ENCODE measurements at places on chromosomes 6 and 20.

DNA sequence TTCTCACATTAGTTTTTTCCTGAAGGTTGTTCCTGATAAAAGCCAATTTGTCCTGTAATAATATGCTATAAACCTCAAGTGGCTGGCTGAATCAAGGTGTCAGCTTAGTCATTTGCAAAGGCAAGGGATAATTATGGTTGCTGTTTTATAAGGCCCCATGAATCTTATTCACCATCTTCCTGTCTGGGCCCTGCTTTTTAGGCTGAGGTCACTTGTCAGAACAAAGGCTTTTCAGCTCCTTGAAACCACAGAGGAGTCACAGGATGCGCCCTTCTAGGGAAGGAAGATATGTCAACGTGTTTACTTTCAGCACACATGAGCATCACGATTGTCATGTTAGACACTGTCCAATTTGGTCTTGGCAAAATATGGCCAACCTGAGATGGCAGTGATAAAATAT is 64.8 kb upstream of the NAA20 start:
- DNase-seq = no peak

DNA sequence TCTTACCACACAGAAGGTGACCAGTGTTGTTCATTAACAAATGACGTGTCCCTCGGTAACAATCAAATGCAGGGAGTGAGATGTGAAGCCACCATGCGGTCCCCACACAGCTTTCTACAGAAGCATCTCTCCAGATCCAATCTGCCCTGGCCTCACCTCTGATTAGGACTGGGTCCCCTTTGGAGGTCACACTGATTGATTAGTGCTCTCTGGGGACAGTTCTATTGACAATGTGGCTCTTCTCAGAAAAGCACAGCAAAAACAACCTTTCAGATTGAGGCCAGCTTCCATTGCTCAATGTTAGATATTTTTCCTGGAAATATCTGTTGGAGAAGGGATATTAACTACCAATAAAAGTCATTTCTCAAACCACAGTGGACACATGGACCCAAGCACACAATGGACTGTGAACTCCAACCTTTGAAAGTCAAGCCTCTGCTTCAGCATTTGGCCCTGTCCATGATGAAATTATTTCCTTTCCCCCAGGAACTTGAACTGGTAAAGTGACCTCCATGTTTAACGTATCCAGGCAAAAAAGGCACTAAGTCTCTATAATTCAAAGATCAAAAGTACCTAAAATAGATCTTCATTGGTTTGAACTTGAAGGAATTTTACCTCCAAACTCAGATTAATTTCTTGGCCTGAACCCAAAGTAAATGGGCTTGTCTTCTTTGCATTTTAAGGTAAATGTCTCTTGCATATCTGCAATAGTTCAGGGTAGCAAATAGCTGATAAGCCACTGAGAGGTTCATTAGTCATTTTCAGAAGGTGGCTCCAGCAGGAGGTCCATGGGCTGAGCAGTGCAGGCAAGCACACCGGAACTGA is 118.5 kb downstream of the FOXA2 start:
- no peak for DNase-seq

DNA sequence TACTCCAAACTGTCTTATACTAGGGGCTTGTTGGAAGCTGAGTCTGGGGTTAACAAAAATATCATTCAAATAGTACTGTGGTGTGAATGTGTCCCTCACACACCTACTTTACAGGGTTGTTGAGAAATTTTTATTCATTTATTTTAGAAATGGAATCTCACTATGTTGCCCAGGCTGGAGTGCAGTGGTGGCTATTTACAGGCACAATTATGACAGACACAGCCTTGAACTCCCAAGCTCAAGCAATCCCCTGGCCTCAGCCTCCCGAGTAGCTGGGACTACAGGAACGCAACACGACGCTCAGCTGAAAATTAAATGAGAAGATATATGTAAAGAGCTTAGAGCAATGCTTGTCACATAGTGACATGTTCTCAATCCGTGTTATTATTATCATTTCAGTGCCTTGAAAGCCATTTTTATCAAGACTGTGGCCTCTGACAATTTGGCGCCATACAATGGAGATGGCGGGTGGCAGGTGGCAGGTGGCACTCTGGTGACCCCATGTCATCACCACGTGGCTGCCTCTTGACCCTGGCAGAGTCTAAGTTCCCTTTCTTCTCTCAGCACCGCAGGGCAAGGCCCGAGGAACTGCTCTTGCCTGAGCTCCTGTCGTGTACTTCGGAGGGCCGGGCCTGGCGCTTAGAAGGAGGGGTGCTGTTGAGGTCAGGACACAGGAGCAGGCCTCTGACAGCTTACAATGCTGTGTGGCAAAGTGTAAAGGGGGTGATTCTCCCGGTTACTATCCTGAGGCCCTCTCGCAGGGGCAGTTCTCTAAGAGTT is 64.5 kb downstream of the STX11 start:
- no peak for DNase-seq

GRCh38 chr6:36150283-36150682 is 20.0 kb downstream of the MAPK13 start:
- DNase-seq = no peak

- DNase-seq = no peak
Measured at GRCh38 chr6:71332012-71332411, 43.4 kb downstream of the OGFRL1 start.

DNA sequence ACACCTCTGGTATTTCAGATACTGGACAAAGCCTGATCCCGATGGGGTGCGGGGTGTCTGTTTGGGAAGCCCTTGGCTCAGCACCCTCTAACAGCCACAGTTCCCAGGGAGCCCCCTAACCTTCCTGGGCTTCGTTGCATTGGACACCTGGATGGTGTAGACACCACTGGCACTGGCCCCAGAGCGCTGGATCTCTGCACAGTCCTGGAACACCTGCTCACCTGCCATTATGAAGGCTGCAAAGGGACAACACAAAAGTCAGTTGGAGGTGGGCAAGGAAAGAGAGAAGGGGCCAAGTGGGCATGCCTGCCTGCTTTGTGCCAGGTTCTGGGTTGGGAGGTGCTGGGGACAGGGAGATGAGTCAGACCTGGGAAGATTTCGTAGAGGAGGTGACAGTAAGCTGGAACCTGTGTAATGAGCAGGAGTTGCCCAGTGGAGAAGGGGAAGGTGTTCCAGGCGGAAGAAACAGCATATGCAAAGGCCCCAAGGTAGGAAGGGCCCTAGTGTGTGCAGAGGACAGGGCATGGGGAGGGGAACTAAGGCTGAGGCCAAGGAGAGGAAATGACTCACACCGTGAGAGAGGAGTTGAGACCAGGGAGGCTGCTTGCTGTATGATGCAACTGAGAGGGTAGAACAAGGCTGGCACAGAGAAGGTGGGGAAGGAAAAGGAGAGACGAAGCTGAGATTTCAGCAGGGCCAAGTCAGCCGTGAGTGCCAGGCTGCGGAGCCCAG is 34.9 kb downstream of the ANGPT4 start:
- DNase-seq = no peak

DNA sequence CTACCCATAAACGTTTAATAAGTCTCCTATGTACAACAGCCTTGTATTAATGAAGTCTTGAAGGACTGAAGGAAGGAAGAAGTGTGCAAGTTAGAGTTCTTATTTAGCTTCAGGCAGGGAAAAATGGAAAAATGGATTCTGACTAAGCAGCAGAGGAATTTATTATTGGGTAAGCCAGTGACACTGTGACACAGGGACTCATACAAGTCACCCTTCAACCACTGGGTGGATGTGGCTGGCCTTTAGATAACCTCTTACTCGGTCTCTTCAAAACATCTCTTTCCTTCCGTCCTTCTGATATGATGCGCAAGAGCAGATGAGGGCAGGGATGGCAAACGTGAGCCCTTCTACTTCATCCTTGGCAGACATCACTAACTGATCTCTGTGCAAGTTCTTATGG is 145.6 kb downstream of the DHX35 start:
- DNase-seq = peak; percentile 21

DNA sequence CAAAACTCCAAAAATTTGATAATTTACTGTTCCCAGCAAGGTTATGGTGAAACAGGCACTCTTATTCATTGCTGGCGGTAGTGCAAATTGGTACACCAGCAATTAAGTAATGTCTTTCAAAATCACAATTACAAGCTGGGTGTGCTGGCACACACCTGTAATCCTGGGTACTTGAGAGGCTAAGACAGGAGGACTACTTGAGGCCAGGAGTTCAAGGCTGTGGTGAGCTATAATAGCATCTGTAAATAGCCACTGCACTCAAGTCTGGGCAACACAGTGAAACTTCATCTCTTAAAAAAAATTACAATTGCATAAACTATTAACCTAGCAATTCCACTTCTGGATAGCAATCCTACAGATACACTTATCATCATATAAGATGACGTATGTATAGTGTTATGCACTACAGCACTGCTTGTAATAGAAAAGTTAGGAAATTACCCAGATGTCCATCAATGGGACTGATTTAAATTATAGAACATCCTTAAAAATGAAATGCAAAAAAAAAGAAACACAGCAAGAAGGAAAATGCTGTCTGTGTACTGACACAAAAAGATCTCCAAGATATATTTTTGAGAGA is 31.4 kb downstream of the NCOA6 start:
- DNase-seq = no peak

DNA sequence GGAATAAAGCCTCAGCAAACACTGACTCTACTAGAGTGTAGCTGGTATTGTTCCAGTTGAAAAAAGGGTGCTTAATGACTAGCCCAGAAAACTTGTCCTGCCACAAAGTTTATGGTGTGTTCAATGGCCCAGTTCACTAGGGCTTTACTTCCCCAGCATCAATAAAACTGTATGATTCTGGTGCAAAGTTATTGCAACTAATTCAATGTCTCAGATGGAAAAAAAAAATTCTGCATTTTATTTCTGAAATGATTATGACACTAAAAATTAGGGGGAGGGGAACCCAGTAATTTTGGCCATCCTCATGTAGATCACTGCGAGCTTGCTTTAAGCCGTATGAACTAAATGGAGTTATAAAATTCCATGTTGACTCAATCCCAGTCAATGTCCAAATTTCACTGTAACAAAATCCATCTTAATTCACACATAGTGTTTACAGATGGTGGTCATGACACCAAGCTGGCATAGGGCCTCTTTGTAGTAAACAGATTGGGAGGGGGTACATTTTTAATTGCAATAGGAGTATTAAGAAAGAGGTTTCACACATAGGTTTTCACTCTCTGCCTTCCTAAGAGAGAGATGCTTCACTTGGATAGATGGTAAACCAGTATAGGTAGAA is 41.2 kb downstream of the PTPRK start:
- DNase-seq = no peak

DNA sequence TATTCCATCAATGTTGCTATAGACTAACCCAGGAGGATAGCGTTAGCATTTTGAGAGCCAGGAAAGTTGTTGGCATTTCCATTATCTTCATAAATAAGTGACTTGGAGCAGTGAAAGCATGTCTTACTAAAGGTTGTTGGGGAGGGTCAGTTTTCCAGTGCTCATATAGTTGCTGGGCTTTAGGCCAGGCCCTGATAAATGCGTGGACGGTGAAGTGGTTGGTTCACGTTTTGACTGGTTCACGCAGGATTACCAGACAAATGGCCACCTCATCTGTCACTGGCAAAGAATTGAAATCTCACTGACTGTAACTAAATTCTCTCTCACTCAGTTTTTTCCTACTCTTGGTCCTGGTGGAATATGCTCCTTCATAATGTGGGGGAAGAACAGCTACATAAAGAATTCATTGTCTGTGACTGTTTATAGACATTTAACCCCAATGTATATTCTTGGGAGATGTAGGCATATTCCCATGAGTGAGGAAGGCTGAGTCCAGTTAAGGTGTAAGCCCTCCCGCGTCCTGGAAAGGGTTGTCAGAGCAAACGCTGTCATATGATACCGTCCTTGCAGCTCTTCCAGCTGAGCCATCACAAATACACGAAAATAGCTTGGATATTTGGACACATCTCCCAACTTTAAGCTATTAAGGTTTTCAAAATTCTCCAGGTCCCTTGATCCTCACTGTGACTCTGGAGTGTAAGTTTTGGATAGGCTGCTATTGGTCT is 27.8 kb downstream of the LRRC1 start:
- no peak for DNase-seq

DNA sequence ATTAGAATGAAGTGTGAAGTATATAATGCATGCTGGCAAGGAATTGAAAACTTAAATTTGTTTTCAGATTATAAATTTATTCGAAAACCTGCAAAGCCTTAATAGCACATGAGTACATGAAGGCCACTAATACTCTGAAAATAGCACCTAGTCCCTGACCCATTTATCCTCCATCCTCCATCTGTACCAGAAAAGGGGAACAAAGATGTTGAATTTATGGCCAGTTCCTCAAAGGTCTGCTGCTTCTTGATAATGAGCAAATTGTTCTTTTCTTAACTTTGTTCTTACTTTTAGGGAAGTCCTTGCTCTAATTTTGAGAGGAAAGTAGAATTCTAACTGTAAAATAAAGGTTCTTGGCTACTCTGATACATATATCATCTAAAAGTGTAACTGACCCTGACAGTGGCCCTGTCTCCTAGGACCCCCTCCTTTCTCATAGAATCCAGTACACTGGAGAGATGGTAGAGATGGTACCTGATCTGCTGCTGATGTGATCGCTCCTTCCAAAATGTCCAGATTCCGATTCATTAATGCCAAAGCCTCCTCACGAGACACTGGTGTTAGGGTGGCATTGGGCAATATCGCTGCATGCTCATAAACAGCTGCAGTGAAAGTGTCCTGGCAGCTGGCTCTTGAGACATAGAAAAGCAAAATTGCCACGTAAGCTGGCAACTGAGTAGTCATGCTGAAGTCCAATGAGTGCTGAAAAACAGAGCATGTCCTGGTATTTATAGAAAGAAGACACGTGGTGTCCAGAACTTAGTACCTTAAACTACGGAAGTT is at the start of gene VNN1:
Gene VNN1 (minus strand): TSS at position 704 of the 783 bp plus-strand sequence. CDS start 20 bp downstream, at position 684.
- DNase-seq = no peak

DNA sequence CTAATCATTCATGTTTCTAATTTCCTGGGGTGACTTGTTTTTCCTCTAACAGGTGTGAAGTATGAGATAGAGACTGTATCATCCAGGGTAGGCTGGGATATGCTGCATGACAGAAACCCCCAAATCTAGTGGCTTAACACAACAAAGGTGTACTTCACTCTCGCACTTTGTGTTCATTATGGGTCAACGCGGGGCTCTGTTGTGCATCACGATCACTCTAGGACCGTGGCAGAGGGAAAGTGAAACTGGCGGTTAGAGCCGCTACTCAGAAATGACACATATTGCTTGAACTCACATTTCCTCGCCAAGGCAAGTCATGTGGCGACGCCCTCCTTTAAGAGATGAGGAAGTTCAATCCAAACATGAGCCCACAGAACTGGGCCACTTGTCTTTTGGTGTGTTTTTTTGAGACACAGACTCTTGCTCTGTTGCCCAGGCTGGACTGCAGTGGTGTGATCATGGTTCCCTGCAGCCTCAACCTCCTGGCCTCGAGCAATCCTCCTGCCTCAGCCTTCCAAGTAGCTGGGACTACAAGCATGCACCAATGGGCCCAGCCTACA is 41.3 kb downstream of the PCNA start:
- no peak for DNase-seq

All from GM04503 (cell line).